ENCODE measurements at places on chromosomes 6 and 20. TPM values are rescaled to one million over a fixed set of nuclear protein-coding genes. Genes with fewer than 3 reads are reported as not detected.

Gene KPNA5
- 9.8 TPM for total RNA-seq

DNA sequence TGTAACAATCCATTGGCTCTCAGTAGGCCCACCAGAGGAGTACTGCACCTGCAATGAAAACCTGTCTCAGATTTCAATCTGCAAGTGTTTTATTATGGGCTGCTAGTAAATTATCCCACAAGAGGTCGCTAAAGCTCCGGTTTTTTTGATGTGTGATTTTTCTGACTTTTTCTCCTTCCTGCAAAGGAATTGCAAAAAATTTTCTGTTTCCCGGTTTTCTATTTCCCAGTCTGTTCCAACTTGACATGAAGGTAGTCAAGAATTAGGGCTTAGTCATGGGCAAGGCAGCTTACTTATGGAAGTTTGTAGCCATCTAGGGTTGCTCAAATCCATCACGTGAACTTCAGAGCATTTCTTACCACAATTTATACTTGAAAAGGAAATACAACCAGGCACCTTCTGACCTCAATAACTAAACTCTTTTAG lies 38.5 kb upstream of the AHI1 start:
- peak; percentile 48 for DNase-seq

DNA sequence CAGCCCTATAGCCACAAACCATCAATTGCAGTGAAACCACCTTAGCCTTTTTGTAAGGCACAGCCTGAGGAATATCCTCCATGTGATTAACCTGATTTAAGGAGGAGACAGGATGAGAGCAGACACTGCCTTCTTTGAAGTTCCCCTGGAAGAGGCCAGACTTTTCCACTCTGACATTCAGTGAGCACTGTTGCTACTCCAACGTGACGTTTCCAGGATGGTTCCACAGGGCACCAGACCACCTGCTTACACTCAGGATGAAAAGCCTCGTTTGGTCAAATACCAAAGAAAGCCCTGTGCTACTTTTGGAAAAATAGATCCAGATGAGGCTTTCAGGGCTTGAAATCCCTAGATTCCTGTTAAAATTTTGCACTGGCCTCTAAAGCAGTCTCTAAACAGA lies 1102.1 kb upstream of the FLRT3 start:
- DNase-seq, result no peak

GRCh38 chr6:79422666-79423065 lies 114.6 kb downstream of the LCA5 start:
- no peak for DNase-seq

Gene ZBTB46
- total RNA-seq, result 0.10 TPM

DNA sequence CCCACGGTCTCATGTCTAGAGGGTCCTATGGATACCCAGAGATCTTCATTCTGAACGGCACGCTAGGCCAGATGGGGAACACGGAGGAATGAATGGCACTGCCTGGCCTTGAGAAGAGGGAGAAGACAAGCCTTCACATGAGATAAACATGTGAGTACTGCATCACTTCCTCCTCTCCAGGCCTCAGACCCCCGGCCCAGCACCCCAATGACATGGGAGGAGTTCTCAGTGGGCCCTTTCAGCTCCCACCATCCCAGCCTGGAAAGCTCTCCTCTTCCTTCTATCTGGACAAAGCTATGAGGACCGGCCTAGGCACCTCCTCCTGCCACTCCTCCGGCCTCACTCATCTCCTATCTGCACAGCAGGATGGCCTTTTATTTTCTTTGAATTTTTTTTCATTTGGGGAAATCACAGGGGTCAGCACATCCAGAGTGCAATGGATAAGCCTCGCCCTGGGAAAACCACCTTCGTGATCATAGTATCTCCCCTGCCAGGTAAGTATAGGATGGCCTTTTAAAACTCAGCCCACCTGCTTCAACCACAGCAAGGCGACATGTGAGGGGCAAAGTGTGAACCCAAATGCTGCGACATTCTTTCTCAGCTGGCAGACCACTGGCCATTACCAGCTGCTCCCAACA lies 39.2 kb upstream of the CDKN1A start:
- DNase-seq, result no peak

Gene MAK
- not detected for total RNA-seq

DNA sequence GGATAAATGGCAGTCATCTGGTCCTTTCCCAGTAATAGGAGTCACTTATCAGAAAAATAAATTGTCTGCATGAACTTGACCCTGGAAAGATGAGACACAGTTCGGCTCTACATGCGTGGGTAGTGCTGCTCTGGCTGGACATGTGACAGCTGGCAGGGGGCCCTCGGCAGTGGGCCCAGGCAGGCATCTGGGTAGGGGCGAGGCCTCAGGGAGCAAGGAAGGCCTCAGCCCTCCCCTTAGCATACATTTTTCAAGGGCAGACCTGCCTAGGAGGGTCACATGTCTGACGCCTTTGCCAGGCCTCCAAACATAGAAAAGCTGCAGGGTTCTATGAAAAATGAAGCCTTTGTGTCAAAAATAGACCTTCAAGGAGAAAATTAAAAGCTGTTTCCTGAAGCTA lies 12.8 kb upstream of the ILRUN start:
- no peak for DNase-seq

Gene PAK5
- total RNA-seq, result not detected

Data from activated CD8-positive, alpha-beta T cell treated with anti-CD3 and anti-CD28 coated beads, Interleukin-2, amount 10 ng/mL, durations not matched to agents 7 days and 5 days (primary cell).